GM23338 (cell line): ENCODE measurements at places on chromosomes 12 and 14. TPM values are rescaled to one million over a fixed set of nuclear protein-coding genes. Genes with fewer than 3 reads are reported as not detected.

- no peak for DNase-seq
- H3K4me3 ChIP-seq, result no peak overlapping the region
- H3K36me3 ChIP-seq, result no peaks in the 10 kb centered on the region
- peaks cover 9% of the 10 kb centered on the region for H3K4me1 ChIP-seq
- no peaks in the 10 kb centered on the region for H3K27me3 ChIP-seq
Observed at GRCh38 chr14:97499790-97500481, 702.8 kb downstream of the VRK1 start.

DNA sequence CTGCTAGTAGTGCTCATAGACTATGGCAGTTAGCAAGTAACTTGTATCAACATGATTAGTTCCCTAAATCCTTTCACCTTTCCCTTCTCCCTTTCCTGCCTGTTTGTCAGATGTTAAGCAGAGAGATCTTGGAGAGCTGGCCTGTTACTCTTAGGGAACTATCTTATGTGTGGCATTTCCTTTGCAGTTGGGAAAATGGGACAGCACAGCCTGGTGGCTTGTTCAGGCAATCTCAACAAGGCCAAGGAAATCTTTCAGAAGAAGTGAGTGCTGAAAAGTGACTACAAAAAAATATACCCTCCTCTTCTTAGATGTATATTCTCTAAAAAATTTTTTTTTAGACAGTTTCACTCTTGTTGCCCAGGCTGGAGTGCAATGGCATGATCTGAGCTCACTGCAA lies 7.4 kb downstream of the PARP2 start:
- H3K27me3 ChIP-seq, result no peaks in the 10 kb centered on the region
- no peak for DNase-seq
- H3K36me3 ChIP-seq, result peaks cover 76% of the 10 kb centered on the region

DNA sequence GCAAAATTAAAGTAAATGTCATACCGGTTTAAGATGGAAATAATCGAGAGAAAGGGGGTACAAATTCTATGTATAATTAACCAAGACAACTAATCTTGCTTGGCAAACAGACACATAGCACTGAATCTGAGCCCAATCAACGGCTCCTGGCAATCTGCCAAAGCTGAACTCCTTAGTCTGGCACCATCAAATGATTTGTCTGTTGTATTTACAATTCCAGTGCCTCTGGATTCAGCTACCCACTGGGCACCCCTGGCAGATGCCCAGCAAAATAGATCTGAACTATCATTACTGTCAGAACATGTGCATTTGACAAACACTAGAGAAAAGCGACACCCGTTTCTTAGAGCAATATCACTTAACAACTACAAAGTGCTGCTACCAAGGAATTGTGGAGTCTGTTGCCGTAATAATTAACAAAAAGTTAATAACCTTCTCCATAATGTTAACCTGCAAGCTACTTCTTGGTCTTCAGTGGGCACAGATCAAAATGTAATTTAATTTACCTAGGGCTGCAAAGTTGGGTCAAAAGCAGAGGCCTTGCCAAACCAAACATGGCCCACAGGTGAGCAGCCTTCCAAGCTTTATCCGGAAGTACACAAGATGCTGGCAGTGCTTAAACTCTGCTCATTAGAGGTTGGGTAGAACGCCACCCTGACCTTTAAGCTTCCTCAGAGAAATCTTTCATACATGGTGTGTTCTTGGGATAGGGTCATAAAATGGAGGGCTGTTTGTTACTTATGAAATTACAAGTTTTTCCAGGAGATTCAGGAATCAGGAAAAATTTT lies 7.6 kb downstream of the EGLN3 start:
- H3K27me3 ChIP-seq, result no peaks in the 10 kb centered on the region
- no peaks in the 10 kb centered on the region for H3K36me3 ChIP-seq
- H3K27ac ChIP-seq, result no peak overlapping the region
- DNase-seq, result no peak

DNA sequence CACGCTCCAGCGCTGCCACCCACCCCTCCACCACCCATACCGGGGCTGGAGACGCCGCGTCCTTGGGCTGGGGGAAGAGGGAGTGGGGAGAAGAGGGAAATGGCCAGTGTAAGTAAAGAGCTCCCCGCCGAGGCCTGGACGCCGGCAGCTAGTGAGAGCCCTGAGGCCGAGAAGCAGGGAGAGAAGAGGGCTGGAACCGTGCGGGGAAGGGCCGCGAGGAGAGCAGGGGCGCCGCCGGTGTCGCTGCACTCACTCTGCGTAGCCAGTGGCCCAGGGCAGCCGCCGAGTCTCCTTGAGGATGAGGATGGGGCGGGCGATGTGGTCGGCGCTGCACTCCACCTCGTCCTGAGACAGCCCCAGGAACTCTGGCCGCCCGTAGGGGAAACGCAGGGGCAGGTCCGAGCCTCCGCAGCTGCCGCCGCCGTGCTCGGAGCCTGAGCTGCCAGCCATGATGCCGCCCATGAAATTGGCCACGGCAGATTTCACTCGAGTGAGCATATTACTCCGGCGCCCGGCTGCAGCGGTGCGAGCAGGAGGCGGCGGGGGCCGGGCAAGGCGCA lies 631 bp downstream of the PPM1H start:
- DNase-seq, result peak; percentile 68
- peak overlapping the region; percentile 83 for H3K4me3 ChIP-seq
- no peaks in the 10 kb centered on the region for H3K27me3 ChIP-seq

DNA sequence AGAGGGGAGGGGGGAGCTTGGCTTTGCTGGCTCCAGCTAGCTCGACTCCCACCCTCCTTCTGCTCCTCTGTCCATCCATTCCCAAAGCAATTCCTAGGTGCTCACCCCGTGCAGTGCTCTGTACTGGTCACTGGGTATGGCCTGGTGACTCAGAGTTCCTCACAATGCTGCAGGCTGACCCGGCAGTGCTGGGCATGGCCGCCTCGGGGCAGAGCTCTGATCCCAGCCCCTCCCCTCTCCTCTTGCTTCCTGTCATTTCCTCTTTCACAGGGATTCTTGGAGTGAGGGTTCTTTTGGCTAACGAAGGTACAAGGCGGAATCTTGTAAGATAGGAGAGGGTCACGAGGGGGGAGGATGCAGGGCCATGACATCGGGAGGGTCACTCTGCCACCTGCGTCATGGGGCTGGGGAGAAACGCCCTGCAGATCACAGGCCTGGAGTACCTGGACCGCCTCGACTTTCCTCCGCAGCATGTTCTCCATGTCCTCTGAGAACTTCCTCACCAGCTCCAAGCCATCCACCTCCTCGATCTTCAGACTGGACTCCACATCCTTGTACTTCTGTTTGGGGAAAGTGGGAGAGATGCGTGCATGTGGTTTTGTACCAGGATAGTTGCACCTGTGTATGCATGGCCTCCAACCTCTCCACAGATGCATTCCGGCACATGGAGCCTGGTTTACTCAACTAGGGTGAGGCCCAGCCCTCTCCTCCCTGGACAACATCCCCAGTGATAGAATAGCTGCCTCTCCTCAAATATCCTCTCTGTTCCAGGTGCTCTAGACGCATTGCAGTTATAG lies 5.7 kb downstream of the CACNA2D4 start:
- no peaks in the 10 kb centered on the region for H3K4me1 ChIP-seq
- no peaks in the 10 kb centered on the region for H3K36me3 ChIP-seq
- no peak overlapping the region for H3K27ac ChIP-seq

DNA sequence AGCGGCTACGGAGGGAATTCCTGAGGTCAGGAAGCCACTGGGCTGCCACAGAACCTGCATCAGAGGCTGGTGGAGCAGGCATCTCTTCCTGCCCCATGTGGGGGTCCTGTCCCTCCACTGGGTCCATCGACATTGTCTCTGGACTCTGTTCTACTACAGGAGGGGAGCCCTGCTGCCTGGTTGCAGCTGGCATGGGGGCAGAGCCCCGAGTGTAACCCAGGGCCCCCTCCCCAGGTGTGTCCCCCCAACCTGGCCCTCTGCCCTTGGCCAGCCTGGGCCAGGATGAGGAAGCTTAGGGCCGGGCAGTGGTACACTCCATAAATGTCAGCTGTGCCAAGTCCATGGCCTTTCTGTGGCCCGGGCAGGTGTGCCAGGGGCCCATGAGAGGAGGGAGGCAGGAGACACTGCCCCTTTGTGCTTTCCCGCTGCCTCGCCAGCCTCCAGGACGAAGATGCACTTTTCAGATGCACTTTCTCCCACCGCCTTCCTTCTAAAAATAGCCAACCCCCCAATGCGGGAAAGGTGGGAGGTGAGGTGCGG lies 4.0 kb upstream of the EXOC3L4 start:
- H3K27ac ChIP-seq, result no peak overlapping the region
- peak overlapping the region; percentile 58 for H3K4me3 ChIP-seq
- no peaks in the 10 kb centered on the region for H3K36me3 ChIP-seq
- peaks cover 13% of the 10 kb centered on the region; the same call in 1 of the 2 replicates for H3K27me3 ChIP-seq
- DNase-seq, result no peak

- H3K27ac ChIP-seq, result no peak overlapping the region
- no peak overlapping the region for H3K4me3 ChIP-seq
- no peak for DNase-seq
- H3K27me3 ChIP-seq, result peaks cover 32% of the 10 kb centered on the region
- H3K4me1 ChIP-seq, result peaks cover 8% of the 10 kb centered on the region
- H3K36me3 ChIP-seq, result no peaks in the 10 kb centered on the region
Observed at GRCh38 chr12:21771311-21771710, 3.2 kb downstream of the KCNJ8 start.

DNA sequence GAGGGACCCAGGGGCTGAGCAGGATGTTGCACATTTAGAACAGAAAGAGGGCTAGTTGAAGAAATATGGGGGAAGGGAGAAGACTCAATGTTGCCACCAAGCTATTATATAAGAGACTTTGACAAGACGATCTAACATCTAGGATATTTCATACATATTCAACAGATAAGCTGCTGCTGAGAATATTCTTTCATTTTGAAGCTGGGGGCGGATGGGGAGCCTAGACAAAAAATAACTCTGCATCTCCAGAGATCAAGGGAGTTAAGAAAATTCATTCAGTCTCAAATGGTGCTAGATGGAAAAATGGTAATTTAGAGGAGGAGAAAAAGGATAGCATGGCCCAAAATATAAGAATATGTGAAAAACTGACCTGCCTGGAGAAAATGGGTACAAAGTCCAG lies 415.6 kb downstream of the MDGA2 start:
- no peak overlapping the region for H3K27ac ChIP-seq
- H3K4me3 ChIP-seq, result no peak overlapping the region
- no peaks in the 10 kb centered on the region for H3K36me3 ChIP-seq
- no peaks in the 10 kb centered on the region for H3K4me1 ChIP-seq
- no peak for DNase-seq
- H3K27me3 ChIP-seq, result no peaks in the 10 kb centered on the region

DNA sequence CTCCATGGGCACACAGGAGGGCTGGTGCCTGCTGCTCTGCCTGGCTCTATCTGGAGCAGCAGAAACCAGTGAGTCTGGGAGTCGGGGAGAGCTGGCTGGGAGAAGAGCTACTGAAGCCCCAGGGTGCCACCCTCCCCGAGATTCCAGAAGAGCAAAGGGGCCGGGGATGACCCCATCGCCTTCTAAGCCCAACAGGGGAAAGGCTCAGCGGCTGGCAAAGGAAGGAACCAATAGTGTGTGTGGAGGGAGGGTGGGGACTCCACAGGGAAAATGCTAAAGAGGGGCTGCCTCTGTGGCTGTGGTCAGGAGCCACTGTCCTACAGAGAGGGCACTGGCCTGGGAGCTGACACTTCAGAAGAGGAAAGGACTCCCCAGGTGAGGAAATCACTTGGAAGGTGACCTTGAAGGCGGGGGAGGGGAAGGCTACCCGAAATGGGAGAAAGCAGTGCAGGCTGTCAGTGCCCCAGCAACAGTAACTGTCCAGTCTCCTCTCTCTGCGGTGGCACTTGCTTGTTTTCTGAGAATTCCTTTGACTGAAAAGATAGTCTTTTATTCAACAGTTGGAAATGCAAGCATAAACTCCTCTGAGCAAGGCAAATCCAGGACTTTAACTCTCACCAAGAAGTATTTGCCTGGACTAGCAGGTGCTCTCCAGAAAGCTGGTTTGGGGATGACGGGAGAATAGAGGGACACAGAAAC lies 552 bp downstream of the TAPBPL start:
- peak overlapping the region; percentile 44 for H3K4me3 ChIP-seq
- H3K36me3 ChIP-seq, result no peaks in the 10 kb centered on the region

GRCh38 chr14:55749946-55750345 lies 169.9 kb downstream of the KTN1 start:
- H3K27ac ChIP-seq, result no peak overlapping the region
- no peaks in the 10 kb centered on the region for H3K27me3 ChIP-seq
- no peak overlapping the region for H3K4me3 ChIP-seq

- no peak for DNase-seq
- no peak overlapping the region for H3K27ac ChIP-seq
- H3K36me3 ChIP-seq, result no peaks in the 10 kb centered on the region
Observed at GRCh38 chr12:24487606-24488005, 461.3 kb downstream of the BCAT1 start.

DNA sequence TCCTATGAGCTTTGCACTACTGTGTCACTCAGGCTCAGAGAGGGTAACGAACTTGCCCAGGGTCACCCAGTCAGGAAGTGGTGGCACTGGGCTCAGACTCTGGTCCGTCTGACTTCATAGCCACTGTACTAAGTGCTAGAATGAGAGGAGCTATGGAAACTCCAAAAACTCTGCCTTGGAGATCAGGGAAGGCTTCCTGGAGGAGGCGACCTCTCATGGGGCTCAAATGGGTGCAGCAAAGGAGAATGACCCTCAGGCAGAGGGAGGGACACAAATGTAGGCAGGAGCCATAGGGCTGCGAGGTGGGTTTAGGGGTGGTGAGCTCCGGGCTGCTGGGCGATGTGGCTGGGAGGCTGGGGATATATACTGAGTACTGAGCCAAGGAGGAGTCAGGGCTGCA lies 3.2 kb downstream of the CCDC197 start:
- no peak for DNase-seq
- H3K4me1 ChIP-seq, result no peaks in the 10 kb centered on the region
- H3K36me3 ChIP-seq, result no peaks in the 10 kb centered on the region
- no peaks in the 10 kb centered on the region for H3K27me3 ChIP-seq
- H3K27ac ChIP-seq, result no peak overlapping the region

GRCh38 chr14:52914295-52914694 lies 36.6 kb downstream of the FERMT2 start:
- no peaks in the 10 kb centered on the region for H3K4me1 ChIP-seq
- peak overlapping the region; percentile 17; the same call in 1 of the 2 replicates for H3K27ac ChIP-seq
- DNase-seq, result no peak
- 0 out of 2 replicates have a peak, but pooled peaks cover 7% of the 10 kb centered on the region for H3K36me3 ChIP-seq
- H3K4me3 ChIP-seq, result no peak overlapping the region

- H3K4me3 ChIP-seq, result no peak overlapping the region
- H3K36me3 ChIP-seq, result no peaks in the 10 kb centered on the region
- peak; percentile 74 for DNase-seq
- H3K4me1 ChIP-seq, result peaks cover 9% of the 10 kb centered on the region
- no peaks in the 10 kb centered on the region for H3K27me3 ChIP-seq
Observed at GRCh38 chr12:3236345-3237187, 159.4 kb downstream of the TSPAN9 start.

Gene NXPH4
- 1.5 and 4.5 TPM in 2 replicates for total RNA-seq

Gene SYCP3
- 0.07 TPM in 1 of 2 replicates, not detected in the other for total RNA-seq

Gene PIANP
- 2.0 and 2.2 TPM in 2 replicates for total RNA-seq

Gene PGF
- total RNA-seq, result 6.3 and 9.5 TPM in 2 replicates

Gene AGAP2
- 1.1 and 1.3 TPM in 2 replicates for total RNA-seq

Gene RNF212B
- total RNA-seq, result not detected in 2 replicates

Gene TMEM253
- total RNA-seq, result 0.59 TPM in 1 of 2 replicates, not detected in the other
